ENCODE measurements at places on chromosomes 4 and X.

GRCh38 chr4:11483046-11483445 is 54.4 kb upstream of the HS3ST1 start:
- no peak for DNase-seq

DNA sequence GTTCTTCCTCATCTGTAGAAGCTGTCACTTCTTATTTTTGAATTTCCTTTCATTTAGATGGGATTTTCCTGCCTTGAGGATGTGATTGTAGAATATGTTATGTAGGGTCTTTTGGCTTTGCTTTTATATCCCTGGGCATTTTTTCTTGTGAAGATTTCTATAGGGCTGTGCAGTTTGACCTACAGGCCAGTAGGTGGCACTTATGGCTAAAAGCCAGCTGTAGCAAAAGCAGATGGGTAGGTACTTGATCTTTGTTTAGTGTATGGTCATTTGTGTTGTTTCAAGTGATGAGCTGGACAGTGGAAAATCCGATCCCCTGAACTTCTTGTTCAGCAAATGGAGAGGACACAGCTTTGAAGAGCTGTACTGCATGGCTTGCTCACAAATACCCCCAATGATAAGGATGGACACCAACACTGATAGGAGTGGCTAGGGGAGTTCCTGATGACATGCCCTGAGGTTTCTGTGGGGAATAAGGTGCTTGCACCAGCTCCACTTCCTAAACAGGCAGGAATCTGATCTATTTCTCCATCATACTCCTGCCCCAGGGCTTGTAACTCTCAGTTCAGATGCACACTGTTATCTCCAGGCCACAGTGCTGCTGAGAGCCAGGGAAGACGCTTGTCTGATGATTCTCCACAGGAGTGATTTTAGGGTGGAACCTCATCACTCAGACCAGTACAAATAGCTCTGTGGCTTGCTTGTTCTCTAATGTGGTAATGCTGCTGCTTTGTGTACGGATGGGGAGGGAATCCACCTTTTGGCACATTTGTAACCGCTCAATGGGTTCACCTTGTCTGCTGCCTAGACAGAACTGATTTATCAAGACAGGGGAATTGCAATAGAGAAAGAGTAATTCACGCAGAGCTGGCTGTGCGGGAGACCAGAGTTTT is 417.1 kb upstream of the MAGEB16 start:
- no peak for DNase-seq

GRCh38 chr4:174320494-174321199 is 36.9 kb downstream of the CEP44 start:
- no peak for DNase-seq

- DNase-seq, result no peak
These were observed 125.3 kb downstream of the COL4A6 start for GRCh38 chrX:108312957-108313356.

DNA sequence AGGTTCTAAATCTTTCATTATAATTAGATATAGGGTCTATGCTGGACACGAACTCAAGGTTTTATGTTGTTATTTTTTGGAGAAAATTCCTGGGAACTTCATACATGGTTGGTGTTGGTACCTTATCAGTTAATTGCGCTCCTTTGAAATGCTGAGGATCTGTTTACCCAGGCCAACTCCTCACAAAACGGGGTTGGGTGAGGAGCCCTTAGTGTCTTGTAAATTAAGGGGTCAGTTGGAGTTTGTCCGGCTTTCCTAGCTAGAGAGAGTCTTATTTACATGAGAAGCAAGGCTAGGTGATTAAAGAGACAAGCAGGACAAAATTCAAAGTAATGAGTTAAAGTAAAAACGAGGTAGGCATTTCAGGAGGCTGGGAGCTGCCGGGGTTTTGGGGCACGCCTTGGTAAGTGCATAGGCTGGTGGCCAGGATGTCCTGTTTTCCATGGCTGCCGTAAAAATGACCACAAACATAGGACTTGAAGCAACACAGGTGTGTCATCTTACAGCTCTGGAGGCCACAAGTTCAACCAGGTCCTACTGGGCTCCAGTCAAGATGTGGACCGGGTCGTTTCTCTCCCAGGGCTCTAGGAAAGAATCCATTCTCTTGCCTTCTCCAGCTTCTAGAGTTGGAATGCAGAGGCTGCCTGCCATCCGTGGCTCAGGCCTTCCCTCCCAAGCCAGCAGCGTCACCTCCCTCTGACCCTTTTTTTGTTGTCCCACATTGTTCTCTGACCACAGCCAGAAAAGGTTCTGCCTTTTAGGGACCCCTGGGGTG is 19.8 kb downstream of the PSAPL1 start:
- no peak for DNase-seq

- DNase-seq, result no peak
These were observed 73.5 kb downstream of the PPP1R2C start for GRCh38 chrX:42704454-42704853.

GRCh38 chr4:65482410-65482809 is 187.9 kb downstream of the EPHA5 start:
- no peak for DNase-seq

DNA sequence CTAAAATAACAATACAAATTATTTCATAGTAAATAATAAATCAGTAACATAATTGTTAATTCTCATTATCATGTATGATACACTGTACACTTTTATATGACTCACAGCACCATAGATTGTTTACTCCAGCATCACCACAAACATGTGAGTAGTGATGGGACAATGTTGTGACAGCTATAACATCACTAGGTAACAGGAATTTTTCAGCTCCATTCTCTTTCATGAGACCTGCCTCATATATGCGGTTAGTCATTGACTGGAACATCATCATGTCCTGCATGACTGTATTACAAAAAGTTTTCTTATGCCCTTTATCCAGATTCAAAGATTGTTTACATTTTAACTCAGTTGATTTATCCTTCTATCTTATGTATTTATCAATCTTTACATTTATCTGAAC is 1530.0 kb downstream of the PCDH18 start:
- DNase-seq, result no peak

- DNase-seq, result no peak
These were observed 320.6 kb downstream of the ARHGAP10 start for GRCh38 chr4:148052448-148052847.

DNA sequence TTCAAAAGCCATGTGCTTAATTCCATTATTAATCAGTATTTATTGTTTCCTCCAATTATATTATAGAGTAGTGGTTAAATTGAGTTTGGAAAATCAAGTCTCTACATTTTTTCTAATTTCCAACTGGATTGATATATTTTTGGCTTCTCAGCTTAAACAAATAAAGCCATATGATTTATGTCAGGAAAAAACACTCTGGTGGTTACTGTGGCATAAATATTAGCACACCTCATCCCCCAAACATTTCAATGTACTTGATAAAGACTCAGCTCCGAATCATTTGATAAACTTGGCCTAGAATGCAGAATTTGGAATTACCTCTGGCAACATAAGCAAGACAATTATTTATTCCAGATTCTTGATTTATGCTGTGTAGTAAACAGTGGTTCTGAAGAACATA is 2313.8 kb downstream of the ARAP2 start:
- no peak for DNase-seq

GRCh38 chrX:12308420-12308819 is 170.1 kb downstream of the FRMPD4 start:
- DNase-seq, result no peak

GRCh38 chrX:21926116-21926515 is 14.4 kb upstream of the SMS start:
- DNase-seq, result no peak

- DNase-seq, result no peak
These were observed 995.7 kb upstream of the PRKX start for GRCh38 chrX:4708970-4709760.

GRCh38 chr4:108890484-108890881 is 127.6 kb upstream of the ETNPPL start:
- DNase-seq, result no peak

DNA sequence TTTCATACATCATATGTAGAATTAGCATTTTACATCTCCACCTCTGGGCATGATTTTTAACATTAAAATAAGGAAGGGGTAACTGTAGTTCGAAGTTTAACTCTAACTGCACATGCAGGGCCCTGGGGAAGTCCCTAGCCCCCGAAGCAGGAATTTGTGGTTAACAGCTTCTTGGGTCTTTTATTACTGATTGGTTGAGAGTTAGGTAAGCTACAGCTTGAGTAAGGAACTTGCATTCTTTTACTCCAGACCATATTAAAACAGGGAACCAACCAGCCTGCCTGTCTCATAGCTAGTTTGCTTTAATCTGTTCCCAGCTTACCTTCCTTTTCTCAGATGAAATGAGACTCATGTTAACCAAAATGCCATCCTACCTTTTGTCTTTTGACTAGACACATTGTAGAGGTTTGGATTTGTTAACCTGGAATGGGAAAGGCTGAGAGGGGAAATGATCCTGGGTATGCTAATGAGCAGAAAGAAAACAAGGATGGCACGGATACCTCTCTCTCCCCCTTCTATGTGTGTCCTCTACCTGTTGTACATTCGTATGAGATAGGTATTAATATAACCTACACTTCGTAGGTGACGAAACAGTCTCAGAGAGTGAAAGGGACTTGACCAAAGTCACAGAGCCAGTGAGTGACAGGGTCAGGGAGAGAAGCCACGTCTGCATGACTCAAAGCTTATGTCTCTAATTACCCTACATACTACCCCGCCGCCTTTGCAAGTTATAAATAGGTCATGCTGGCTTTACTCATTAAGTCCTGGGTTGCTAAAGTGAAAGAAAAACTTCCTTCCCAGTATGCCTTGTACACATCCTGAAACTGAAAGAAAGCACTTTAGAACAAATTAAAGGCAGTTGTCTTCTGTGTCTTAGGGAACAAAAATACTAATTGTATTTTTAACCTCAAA is 119.5 kb upstream of the AFF2 start:
- DNase-seq, result peak; percentile 28

DNA sequence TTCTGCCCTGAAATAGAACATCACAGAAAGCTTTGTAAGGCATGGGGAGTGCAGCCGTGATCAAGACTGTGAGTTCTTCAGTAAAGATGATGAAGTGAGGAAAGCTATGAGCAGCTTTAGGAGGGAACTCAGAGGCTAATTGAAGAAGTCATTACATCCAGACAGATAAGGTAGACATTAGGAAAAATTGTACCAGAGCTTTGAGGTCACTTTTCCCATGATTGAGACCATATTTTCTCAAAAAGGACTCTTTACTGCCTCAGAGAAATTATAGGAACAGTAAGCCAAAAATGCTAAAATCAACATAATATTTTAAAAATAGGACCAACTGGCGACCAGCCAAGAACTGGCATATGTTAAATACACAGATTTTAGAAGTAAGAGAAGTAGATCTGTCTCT is 11.2 kb downstream of the CHST7 start:
- DNase-seq, result no peak

GRCh38 chrX:100649550-100650356 is 5.8 kb downstream of the SRPX2 start:
- DNase-seq, result no peak

- no peak for DNase-seq
These were observed 2293.1 kb downstream of the PCDH7 start for GRCh38 chr4:33013282-33013681.

- no peak for DNase-seq
These were observed 35.5 kb upstream of the ADH4 start for GRCh38 chr4:99179626-99180025.
